Effector CD4-positive, alpha-beta T cell (primary cell): ENCODE measurements at places on chromosomes 5 and 9.

- no peak for DNase-seq
Measured at GRCh38 chr5:133370036-133370831, 242.1 kb downstream of the FSTL4 start.

GRCh38 chr5:169811023-169811422, 169.3 kb downstream of the INSYN2B start:
- DNase-seq: no peak

DNA sequence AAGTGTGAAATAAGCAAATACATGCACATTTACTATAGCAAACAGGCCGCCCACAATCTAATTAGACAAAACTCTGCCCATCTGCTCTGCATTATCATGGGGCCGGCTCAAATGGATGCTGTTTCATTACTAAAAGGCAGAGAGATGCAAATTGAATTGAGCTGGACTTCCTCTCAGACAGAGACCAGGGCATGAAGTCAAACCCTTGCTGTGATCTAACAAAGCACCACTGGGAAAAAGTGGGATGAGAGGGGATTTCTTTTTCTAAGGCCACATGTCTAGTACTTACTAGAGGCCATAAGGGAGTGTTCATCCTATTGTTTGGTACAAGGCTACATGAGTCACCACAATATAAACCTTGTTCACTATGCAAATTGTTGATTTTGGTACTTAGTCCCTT, 614.7 kb downstream of the ISL1 start:
- no peak for DNase-seq

DNA sequence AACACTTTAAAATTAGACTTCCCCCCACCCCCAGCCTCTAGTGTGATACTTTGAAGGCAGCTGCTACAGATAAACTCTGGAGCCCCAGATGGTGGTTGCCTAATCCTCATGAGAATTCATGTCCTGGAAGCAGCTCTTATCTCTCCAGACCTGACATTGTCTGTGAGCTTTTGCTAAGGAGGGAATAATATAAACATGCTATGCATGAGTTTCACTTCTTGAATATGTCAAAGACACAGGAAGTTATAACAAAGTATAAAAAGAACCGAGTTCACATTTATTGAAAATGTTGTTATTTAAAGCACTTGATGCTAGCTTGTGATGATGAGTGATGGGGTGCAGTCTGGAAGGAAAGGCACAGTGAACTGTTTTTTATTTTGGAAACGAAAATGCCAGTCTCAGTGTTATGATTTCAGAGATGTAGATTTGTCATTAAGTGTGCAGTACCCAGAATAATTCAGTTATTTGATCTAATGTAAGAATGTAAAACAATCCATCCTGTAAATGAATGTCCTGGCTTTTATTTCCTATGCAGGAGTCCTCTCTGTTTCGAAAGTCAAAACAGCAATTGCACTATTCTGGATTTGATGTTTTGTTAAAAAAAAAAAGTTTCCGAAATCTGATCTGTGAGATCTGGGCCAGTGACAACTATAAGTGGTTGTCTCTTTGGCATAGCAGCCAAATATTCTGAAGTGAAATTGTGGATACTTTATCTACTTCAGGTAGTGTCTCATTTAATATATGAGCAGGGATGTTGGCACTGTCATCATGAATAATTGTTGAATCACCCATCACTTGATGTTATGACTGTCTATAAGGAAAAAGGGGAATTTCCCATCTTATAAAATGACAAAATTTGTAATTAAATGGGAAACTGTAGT, 77.0 kb downstream of the ZCCHC7 start:
- DNase-seq: no peak

DNA sequence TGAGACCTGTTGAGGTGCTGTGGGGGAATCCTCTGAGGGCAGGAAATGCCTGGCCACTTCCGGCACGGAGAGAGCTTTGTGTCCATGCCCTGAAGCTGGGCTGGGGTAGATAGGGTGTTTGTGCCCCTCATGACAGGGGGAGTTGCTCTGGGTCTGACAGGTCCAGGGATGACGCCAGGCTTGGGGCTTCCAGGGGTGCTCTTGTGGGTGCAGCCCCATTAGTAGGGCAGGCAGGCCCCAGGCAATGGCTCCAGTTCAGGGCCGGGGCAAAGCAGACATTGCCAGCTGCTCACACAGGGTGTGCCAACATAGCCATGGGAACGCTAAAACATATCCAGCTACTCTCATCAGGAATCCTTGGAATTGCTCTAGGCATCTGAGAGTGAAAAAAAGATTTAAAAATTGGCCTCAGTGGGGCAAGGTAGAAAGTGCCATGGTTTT, 21.1 kb downstream of the PITX1 start:
- DNase-seq: no peak

GRCh38 chr5:116358911-116359418, 215.7 kb downstream of the SEMA6A start:
- no peak for DNase-seq

GRCh38 chr5:6307304-6307703, 71.0 kb downstream of the MED10 start:
- DNase-seq: no peak

GRCh38 chr9:98563212-98563907, 145.4 kb downstream of the GABBR2 start:
- DNase-seq: no peak

DNA sequence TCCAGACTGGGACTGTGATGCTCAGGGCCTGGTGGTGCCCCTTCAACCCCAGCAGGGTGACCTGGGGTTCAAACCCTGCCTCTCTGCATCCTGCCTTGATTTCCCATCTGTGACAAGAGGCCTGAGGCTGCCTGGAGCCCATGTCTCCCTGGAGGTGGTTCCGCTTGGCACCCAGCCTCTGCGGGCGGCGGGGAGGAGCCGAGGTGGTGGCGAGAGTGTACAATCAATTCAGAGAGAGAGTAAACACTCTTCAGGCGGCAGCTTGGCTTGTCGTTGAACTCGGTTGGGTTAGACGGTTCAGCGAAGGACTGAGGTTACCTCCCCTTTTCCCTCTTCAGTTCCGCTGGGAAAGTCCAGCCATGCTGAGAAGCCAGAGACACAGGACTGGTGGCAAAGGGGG, 39.3 kb downstream of the NTNG2 start:
- DNase-seq: no peak
